CD4-positive, alpha-beta T cell treated with Interleukin-4 for 4 hours (primary cell): ENCODE measurements at places on chromosomes 2 and 18.

DNA sequence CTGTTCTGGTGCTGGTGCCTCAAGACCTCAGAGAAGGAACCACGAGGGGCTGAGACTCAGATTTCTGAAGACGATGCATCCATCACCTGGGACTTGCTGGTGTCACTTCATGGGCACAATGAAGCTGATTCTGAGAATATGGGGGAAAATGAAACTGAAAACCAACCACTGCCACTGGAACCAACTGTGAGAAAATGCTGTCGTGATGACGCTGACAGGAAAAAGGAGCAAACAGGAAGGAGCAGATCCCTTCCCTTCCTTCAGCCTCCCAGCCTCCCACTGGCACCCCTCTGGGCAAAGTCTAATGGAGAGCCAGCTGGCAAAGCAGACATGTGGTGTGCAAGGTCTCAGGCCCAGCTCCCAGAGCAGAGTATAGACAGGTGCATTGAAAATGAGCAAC is 109.7 kb downstream of the FOXI3 start:
- no peak for DNase-seq

DNA sequence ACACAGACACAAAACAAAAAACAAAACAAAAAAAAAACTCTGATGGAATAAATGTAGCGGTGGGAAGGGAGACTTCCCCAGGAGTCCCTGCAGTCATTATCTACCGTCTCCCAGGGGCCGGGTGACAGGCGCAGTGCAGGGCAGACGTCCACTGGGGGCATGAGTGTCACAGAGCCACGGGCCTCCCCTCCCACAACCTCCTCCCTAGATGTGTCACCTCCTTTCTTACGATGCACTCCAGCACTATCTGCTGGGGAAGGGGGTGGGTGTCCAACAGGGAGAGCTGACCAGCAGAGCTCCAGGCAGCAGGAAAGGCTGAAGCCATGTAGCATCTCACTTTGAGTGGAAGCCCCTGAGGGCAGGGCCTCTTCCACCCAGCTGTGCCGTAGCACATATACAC is 84.5 kb downstream of the LONRF2 start:
- no peak for DNase-seq

GRCh38 chr18:58845928-58846724 is 18.6 kb upstream of the ZNF532 start:
- DNase-seq, result no peak

GRCh38 chr2:196380098-196380497 is 208.7 kb upstream of the STK17B start:
- DNase-seq, result no peak

GRCh38 chr2:167689444-167689843 is 558.0 kb downstream of the STK39 start:
- DNase-seq, result no peak
